ENCODE measurements at places on chromosomes 3 and 15.

- DNase-seq, result peak; percentile 15
Observed at GRCh38 chr3:39208463-39209055, 16.2 kb upstream of the XIRP1 start.

GRCh38 chr3:101182734-101183133 lies 137.6 kb downstream of the IMPG2 start:
- DNase-seq, result no peak

- DNase-seq, result no peak
Observed at GRCh38 chr3:51257870-51258269, 127.2 kb upstream of the MANF start.

DNA sequence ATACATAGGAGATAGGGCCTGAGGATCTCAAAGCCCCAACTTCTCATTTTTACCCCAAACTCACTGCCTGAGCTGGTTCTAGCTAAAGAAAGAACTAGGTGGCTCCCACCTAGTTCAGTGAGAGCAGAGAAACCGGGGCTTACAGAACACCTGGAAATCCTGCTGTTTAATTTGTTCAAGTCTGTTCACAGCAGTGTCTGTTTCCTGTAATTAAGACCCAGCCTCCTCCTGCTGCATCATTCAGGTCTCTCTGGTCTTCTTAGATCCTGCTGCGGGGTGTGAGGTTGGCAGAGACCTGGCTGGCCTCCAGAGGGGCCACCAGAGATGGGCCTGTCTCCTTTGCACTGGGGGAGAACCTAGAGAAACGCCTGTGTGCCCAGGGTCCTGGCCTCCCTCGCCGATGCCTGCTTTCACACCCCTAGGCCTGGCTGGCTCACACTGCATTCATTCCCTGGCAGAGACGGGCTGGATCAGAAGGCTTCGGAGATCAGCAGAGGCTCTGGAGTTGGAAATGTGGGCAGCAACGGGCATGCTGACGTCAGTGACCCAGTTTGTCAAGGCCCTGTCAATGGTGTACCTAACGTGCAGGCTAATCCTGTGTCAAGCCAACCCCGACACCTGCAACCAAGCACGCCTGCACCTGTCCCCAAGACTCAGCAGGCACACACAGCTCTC lies 4.9 kb upstream of the CHRNA3 start:
- DNase-seq, result no peak

DNA sequence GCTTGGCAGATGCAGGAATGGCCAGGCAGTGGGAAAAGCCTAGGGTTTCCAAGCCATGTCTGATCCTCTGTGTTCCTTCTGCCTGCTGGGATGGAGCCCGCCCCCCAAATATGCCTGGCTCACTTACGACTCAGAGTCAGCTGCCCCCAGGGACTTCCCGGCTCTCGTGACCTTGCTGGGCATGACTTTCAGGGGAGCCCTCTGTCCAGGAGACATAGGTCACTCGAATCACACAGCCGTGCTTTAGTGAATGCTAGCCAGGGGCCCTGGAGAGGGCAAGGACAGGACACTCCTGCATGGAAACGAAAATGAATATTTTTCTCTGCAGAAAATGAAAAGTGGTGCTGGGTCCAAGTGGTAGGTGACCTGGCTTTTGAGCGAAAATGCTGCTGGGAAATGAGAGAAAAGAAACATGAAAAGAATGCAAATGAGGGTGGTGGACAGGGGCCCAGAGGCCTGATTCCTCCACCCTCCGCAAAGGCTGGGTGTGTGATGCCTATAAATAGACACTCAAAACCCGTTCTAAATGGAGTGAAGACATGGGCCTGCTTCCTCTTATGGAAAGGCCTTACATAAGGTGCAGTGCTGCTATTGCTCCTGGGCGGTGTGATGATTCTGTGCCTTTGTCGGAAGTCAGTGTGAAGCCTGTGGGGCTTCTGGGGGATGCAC lies 107.4 kb downstream of the APBA2 start:
- no peak for DNase-seq

GRCh38 chr3:119350114-119350513 lies 55.9 kb downstream of the ARHGAP31 start:
- no peak for DNase-seq

- DNase-seq, result no peak
Observed at GRCh38 chr15:50341616-50342136, 13.3 kb downstream of the GABPB1 start.

Measured in hematopoietic multipotent progenitor cell treated with erythropoietin and hydrocortisone succinate and interleukin-3 and kit ligand, for 15 days (in vitro differentiated cells).